ENCODE measurements at places on chromosomes 11 and 22.

GRCh38 chr11:93743291-93743690, 1.8 kb downstream of the C11orf54 start:
- no peak for DNase-seq

DNA sequence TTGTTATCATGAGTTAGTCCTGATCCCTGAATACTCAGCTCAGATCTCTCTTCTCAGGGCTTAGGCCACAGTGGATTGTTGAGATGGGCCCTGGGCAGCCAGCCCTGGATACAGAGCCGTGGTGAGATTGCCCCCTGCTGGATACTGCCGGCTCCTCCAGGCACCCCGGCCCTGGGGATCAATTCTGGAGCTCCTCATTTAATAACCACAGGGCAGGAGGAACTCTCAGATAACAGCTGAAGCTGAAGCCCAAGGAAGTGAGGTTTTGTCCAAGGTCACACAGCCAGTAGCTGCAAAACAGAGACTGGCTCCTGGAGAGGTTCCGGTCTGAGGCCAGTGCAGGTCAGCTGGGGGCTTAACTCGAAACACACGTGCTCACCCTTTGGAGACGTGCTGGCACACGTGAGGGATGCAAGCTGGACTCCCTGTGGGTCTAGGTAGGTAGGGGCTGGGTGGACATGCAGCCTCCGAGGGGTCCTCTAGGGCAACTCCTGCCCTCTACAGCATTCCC, 16.0 kb downstream of the USH1C start:
- peak; percentile 27 for DNase-seq

GRCh38 chr11:45921561-45922424, 663 bp upstream of the LARGE2 start:
- peak; percentile 47 for DNase-seq

GRCh38 chr11:12088047-12088481, 22.3 kb upstream of the MICAL2 start:
- no peak for DNase-seq

GRCh38 chr22:45885171-45885840, 91.7 kb downstream of the WNT7B start:
- no peak for DNase-seq

- DNase-seq: no peak
Observed at GRCh38 chr11:74307434-74307833, 4.0 kb downstream of the P4HA3 start.

DNA sequence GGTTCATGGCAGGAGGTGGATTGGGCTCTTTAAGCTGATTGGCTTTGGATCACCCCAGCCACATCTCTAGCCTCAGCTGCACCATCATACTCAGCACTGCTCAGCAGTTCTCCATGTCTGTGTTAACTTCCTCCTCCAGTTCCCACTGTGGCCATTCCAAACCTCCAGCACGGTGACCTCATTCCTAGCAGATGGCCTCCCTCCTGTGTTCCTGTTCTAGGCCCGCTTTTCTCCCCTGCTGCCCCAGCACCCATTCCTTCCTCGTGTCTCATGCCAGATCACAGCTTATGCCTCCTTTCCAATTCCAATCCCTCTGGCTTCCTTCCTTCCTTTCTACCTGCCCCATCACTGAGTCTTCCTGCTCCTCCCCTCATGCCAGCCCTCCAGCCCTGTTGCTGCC, 96.1 kb downstream of the MICAL2 start:
- no peak for DNase-seq

- no peak for DNase-seq
Observed at GRCh38 chr22:43508489-43508888, 96.7 kb downstream of the MPPED1 start.

GRCh38 chr11:119474682-119475596, 52.0 kb upstream of the THY1 start:
- peak; percentile 35 for DNase-seq

DNA sequence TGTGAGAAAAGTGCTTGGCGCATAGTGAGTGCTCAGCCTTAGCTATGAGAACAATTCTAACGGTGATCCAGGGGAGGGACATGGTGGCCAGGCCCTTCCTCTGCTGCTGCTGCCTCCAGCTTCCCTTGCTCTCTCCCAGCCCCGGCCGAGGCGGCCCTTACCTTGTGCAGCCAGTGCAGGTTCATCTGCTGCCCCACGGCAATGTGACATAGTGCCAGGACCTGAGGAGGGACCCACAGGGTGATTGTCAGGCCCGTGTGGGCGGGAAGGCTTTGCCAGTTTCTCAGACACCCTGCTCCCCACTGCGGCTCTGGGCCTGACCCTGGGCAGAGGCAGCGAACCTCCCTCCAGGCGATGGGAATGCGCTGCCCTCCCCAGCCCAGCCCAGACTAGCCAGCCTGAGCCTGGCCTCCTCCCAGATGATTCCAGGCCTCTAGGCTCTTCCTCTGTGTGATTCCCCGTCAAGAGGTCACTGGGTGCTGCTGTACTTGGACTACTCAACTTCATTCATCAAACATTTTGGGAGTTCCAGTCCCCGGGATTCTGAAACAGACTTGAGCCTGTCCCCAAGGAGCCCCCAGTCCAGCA, 23.7 kb upstream of the KLHL35 start:
- no peak for DNase-seq

DNA sequence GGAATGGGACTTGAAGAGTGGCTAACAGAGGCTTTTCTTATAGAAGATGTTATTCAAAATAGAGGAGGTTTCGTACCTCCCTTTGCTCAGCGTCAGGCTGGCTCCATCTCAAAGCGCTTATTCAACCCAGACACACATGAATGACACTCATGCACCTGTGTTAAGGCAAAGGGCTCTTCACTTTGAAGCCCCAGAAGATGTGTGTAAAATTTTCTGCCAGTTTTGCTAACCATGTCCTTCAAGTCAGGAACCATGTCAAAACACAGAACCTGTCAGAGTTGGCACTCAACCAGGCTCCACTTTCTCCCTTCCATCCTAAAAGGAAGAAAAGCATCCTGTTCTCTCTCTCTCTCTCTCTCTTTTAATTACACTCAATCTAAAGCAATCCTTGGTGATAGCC, 352.8 kb upstream of the NARS2 start:
- DNase-seq: no peak

GRCh38 chr22:35312198-35313059, 12.7 kb downstream of the TOM1 start:
- DNase-seq: no peak

Measured in NCI-H748 treated with DMSO at 0.1 percent for 48 hours (cell line).